Stimulated activated CD4-positive, alpha-beta T cell treated with anti-CD3 and anti-CD28 coated beads, TNF-alpha, amount 100 ng/mL, for 1 hour (primary cell): ENCODE measurements at places on chromosomes 2 and 18.

DNA sequence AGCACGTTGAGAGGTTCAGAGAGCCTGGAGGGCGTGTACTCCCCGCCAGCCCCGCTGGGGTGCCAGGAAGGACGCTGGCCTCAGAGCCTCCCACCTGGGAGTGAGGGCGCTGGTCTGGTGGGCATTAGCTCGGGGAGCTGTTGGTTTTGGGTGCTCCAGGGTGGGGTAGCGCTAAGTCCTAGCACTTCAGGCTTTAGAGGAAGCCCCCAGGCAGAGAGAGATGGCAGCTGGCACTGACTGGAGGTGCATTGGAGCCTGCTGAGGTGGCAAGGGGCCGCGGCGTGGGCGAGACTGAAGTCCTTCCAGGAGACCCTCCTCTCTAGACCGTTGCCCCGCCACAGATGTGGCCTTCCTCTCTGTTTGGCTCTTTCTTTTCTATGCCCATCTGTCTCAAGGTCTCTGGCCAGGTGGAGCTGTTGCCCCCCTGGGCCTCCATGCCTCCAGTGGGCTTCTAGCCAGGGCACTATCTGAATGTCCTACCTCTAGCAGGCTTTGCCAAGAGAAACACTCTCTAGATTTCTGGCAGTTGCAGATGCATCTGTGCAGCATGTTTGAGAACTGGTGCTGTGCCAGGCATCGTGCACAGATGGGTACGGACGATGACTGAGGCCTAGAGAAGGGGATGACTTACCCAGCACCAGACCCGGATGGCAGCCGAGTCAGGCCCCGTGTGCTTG lies 6.6 kb downstream of the CAPN10 start:
- no peak for DNase-seq

- DNase-seq: no peak
Measured at GRCh38 chr2:212858496-212858895, 292.9 kb downstream of the IKZF2 start.

DNA sequence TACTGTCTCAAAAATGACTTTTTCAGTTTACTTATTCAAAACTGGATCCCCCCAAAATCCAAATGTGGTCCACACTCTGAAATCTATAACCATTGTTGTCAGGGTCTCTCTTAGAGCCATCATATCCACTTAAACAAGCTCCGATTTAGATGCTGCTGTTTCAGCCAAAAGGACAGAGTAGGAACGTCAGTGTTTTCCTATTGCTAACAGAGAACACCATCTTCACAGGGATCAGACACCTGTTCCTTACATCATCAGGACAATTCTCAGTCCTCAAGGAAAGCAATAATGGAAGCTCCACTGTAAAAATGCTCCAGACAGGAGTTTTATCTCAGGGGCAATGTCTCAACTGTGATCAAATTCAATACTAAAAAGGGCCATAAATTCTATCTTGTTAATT lies 155.4 kb downstream of the STK39 start:
- DNase-seq: no peak

- no peak for DNase-seq
Measured at GRCh38 chr18:57846258-57846657, 43.1 kb upstream of the ATP8B1 start.

DNA sequence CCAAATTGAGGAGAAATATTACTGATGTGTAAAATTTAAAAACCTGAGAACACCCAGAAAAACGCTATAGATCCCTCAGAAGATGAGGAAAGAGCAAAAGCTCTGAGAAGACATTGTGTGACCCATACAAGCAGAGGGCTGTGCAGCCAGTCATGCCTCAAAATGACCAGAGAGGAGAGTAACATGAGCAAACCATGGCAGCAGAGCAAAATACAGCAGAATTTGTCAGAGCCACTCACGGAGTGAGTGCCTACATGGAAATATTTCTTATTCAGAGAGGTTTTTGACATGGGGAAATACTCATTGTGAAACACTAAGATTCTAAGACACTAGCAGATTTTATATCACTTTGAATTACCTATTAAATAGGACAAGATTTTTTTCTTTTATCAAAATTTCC lies 96.8 kb upstream of the DNAJC10 start:
- DNase-seq: no peak

DNA sequence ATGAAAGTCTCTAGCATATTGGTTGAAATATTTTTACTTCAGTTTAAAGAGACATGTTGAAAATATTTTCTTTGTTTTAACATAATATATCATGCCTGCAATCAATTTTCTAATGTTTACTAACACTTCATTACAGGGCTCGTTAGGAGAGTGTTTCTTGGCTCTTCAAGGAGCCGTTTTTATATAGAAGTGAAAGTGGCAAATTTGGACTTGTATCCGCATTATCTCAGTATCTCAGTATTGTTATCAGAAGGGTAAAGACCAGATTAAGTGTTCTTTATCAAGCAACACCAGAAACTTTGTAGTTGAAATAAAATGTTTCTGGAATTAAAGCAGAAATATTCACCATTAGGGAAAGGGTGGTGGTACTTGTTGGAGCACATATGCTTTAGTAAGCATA lies 97.8 kb downstream of the BABAM2 start:
- DNase-seq: no peak

- no peak for DNase-seq
Measured at GRCh38 chr18:22778996-22779395, 154.1 kb upstream of the RBBP8 start.

DNA sequence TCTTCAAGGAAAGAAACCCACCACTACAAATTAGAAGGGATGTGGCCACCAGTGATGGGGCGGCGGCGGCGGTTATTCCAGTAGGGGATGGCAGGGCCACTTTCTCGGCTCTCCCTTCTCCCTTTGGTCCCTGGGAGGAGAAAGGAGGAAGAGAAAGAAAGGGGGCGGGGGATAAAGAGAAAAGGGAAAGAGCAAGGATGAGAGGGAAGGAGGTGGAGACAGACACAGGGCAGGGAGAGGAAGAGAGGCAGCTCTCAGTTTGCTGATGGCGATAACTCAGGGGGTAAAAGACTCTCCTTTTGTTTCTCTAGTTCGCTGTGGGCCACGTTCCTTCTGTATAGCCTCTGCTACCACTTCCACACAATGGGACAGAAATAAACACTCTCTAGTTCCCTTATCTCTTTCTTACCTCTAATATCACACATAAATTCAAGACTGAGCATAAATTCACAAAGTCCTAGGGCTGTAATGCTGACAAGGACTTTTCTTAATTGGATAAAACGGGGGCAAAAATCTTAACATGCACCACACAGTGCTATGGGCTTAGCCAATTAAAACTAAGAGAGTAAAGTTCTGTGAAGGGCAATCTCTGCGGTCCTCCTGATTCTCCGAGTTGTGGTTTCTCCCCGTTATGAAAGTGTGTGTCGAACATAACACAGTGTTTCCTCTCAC lies 14.6 kb downstream of the SFT2D3 start:
- no peak for DNase-seq

GRCh38 chr2:137168552-137168951 lies 403.2 kb downstream of the THSD7B start:
- DNase-seq: no peak

DNA sequence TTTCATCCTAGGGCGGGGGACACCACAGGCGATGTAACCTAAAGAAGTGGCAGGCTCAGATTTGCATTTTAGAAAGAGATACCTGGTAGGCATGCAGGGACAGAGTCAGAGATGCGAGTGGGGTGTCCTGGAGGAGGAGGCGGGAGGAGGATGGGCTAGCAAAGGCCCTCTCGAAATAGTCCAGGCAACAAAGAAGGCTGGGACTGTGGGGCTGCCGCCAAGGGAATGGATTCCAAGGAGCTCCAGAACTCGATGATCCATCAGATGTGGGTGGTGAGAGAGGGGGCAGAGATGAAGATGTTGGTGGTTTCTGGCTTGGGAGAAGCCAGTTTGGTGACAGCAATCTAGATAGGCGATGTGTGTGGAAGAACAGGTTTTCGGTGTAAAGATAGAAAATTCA lies 12.5 kb upstream of the INPP5D start:
- no peak for DNase-seq

- no peak for DNase-seq
Measured at GRCh38 chr2:133906396-133906795, 338.1 kb upstream of the NCKAP5 start.

DNA sequence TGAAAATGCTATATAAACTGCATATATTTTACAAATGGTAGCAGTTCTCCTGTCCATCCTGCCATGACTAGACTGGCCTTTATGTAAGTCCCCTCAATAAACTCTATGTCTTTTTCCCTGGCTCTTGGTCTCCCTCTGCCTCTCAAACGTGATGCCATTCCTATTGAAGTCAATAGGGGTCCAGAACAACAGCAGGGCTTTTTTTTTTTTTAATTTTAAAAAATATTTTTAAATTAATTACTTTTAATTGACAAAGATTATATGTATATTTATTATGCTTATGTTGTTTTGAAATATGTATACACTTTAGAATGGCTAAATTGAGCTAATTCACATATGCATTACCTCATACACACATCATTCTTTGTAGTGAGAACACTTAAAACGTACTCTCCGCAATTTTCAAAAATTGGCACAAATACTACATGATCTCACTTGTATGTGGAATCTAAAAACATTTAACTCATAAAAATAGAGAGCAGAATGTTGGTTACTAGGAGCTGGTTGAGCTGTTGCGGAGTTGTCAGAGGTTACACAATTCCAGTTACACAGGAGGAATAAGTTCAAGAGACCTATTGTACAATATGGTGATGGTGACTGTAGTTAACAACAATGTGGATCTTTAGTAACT lies 123.1 kb downstream of the LRRTM4 start:
- DNase-seq: no peak

DNA sequence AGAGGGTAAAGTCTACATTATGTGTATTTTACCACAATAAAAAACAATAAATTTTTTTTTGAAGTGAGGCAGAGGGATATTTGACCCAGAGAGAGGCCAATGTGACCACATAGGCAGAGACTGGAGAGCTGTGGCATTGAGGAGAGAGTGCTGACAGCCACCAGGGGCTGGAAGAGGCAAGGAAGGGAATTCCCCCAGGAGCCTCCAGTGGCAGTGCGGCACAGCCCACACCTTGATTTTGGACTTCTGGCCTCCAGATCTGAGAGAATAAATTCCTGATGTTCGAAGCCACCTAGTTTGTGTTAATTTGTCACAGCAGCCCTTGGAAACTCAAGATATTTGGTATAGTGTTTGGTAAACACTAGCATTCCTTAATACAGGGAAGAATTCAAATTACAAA lies 22.7 kb downstream of the ANKRD29 start:
- no peak for DNase-seq

DNA sequence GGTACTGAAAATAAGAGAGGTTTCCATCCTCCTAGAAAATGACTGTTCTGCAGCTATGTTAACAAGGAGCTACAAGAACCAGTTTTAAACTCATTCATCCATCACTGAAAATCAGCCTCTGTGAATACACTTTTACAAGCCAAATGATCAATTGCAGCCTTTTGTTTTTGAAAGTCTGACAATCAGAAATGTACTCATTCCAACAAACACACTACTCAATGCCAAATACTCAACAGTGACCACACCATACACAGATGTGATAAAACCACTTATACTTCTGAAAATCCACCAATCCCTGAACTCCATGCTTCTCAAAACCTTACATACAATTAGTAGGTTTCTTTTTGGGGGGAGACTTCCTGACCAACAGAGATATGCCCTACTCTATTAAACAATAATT lies 663.9 kb upstream of the CHAC2 start:
- DNase-seq: no peak

DNA sequence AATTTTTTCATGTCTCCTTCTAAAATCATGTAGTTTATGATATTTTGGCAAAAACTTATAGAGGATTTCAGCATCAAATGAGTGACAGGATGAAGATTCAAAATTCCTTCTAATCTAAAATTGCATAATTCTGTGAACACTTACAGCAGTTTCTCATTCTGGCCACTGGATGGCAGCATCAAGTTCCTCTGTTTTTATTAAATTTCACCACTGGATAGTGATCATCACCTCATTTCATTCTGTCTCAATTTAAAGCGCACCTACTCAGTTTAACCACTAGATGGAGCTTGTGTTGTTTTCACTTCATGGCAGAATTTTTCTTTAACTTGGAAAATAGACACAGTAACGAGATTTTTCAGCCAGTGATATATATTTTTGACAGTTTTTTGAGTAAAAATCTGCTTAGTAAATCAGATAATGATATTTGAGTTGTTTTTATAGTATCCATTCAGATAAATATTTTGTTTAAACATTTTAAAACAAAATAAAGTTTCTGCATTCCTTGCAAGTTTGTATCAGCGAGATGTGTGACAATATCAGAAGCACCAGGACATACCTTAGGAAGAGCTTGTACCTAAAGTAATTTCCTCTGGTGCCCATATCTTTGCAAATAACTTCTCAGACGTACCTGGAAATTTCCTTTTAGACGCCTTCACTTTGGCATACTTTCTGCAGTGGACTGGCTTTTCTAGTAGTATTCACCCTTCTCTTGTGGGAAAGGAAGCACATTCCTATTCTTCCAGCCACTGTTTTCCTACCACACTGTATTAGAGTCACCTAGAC lies 94.7 kb upstream of the ARHGAP15 start:
- peak; percentile 4 for DNase-seq

GRCh38 chr2:240599141-240599583 lies 12.6 kb downstream of the CAPN10 start:
- DNase-seq: no peak

DNA sequence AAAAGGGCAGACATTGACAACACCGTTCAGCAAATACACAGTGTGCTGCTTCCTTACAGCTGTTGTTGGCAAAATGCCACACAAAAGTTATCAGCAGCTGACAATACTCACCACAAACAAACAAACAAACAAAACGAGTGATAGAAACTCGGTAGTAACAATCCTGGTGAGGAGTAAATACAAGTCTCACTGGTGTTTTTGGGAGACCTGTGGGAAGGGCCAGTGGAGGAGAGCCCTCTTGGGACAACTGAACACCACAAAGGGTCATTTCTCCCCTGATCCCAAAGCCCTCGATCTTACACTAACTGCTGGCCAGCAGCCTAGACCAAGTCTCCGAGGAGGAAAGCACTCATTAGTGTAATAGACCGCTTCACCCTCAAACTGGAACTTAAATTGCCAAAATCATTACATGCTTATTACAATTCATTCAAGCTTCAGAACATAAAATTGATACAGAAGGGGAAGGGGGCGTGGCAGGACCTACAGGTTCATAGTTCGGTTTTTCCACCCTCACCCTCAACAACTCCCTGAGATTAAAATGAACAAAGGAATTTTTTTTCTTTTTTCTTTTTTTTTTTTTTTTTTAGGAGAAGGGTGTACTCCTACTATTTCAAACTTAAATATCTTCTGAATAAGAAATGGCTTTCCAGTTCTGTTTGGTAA lies 5.0 kb downstream of the AP1S3 start:
- DNase-seq: no peak

- no peak for DNase-seq
Measured at GRCh38 chr2:85087541-85087940, 45.7 kb upstream of the TCF7L1 start.
